ENCODE measurements at places on chromosomes 11 and 22. TPM values are rescaled to one million over a fixed set of nuclear protein-coding genes. Genes with fewer than 3 reads are reported as not detected.

FBLN1 gene
- total RNA-seq, result 85.4 TPM

- no peak for DNase-seq
These were observed 8.3 kb upstream of the RTN4R start for GRCh38 chr22:20276468-20276867.

CEP126 gene
- total RNA-seq, result 0.46 TPM

DNA sequence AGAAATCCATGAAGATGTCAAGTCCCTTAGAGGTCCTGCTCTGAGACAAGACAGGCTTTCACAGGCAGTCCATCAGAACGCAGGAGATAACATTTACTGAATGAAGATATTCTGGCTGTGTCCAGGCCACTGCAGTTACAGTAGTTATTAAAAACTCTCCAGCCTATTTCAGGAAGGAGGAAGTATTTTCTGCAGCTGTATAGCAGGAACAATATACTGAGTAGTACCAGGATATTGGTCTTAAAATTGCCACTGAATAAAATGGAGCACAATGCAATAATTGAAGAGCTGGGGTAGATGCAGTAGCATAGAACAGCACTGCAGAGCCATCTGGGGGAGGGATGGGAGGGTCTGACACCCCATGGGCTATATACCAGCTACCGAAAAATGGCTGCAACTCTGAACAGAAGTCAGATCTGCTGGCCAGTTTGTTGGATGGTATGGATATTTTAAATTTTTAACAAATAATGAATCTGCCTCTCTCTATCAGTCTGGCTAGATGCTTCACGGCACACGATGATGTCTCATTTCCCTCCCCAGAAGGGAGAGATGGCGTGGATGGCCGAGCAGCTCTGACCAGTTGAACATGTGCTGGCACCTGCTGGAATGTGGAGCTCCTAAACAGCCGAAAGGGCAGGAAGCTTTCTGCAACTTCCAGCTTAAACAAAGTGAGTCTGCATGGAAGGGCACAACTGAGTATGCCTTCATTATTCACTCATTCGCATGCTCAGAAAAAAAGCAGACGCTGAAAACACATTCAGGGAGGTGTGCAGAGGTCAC is 342.1 kb upstream of the SYN3 start:
- peak; percentile 75 for DNase-seq

MCAT gene
- 41.8 TPM for total RNA-seq

OR52N4 gene
- total RNA-seq, result not detected

DNA sequence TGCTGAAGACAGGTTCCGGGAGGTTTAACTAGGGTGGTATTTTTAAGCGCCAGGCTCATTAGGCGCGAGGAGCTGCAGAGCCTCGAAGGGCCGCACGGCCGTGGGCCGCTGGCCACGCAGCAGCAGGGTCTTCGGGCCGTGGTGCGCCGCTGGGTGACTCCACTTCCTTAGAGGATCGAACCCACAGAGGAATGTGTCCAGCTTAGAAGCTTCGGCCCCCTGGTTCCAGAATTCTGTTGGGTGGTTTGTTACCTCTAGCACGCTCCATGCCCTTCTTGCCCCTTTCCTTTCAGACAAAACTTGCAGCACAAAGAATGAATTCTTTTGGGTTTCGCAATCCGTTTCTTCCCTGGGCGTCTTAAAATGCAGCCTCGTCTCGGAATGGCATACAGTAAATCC is 773 bp upstream of the PATL1 start:
- no peak for DNase-seq

GP1BB gene
- 11.2 TPM for total RNA-seq

MS4A6E gene
- total RNA-seq, result not detected

GRCh38 chr11:115845872-115846271 is 341.7 kb upstream of the CADM1 start:
- DNase-seq, result no peak

PKNOX2 gene
- not detected for total RNA-seq

- DNase-seq, result no peak
These were observed 1.4 kb downstream of the TMX2 start for GRCh38 chr11:57713835-57714234.

VSIG10L2 gene
- total RNA-seq, result not detected

DNA sequence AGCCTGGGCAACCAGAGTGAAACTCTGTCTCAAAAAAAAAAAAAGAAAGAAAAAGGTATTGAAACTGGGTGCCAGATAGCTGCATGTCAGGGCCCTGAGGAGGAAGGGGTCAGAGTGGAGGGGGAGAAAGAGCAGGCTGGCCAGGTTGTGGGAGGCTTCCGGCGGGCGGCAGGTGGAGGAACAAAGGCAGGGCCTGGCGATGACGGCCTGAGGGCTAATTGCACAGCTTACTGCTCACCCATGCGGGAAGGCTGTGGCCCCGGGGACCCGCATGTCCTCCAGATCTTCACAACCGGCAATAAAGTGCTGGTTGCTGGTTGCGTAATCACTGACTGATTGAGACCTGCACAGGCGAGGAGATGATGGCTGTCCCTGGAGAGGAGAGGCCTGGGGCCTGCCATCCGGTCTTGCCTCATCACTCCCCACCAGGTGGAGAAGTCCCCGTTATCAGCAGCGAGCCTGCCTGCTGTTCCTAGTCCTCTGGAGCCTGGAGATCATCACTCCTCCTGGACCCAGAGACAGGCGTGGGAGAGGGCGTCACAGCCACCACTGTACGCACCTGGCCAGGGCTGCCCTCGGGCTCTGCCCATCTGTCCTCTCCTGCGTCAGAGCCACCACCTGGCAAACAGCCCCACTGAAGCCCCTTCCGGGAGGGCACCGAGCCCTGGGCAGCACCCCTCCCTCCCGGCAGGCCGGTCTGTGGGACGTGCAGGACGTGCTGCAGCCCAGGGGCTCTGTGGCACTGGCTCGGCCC is 18.7 kb downstream of the H19 start:
- DNase-seq, result no peak

KDELR3 gene
- total RNA-seq, result 250 TPM

DNA sequence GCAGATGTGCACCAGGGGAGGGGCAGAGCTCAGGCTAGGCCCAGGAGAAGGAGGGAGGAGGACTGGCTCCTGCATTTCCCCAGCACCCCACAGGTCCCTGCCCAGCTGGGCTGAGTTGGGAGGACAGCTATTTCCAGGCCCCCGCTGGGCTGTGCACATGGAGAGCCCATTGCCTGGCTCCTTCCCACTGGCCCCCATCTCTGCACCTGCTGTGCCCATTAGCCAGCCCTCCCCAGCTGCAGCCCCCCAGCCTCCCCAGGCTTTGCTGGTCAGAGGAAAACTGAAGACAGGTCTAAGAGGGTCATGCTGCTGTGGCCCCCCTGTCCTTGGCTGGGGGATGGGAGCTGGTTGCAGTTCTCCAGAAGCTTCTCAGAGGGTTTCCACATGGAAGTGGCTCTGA is 81.8 kb upstream of the SHANK2 start:
- no peak for DNase-seq

- DNase-seq, result no peak
These were observed 13.9 kb downstream of the ZBED4 start for GRCh38 chr22:49867303-49868265.

C11orf98 gene
- 59.2 TPM for total RNA-seq

MB gene
- 5.3 TPM for total RNA-seq

DNA sequence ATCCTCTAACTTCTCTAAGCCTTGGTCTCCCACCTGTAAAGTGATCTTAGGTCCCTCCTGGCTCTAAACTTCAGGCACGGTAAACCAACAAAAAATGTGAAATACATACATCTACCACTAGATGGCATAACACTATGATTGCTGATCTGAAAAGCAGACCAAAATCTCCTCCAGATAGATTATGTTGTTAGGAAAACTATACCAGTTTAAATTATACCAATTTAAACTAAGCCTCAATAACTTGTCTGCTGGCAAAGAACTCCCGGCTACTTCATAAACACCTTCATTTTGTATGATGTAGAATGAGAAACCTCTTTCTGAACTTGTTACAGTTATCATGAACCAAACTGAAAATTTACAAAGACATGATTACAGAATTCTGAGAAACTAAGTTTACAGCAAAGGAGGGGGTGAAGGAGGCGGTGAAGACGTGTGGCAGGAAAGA is 85.9 kb downstream of the SBF2 start:
- DNase-seq, result peak; percentile 50

CSNK2A3 gene
- 4.2 TPM for total RNA-seq

DNA sequence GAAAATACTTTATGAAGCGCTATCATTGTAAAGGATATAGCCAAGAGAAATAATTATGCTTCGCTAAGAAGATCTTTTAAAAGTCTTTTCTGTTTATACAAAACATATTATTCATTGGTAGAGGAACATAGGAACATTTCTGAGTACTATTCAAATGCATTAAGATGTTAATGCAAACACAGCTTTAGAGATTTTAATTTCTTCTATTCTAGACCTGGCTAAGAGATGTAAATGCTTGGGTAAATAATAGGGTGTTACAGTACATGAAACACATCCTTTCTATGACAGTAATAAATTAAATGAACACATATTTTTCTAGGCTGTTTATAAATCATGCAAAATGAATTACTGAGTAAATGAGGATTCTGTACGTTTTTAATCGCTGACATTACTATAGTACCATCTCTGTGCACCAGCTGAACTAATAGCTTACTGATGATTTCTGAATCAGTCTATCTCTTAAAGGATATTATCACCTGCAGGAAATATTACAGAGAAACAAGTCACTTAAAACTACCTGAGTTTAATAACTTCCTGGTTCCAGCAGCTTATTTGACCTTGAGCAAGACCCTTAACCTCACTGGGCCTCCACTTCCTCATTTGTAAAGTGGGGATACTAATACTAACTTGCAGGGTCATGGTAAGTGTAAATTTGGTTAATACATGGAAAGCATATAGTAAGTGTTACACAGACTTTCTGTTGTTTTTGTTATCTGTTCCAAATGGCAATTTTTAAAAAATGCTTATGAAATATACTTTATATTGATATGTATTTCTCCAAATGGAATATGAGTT is 344.9 kb downstream of the DYNC2H1 start:
- no peak for DNase-seq

GRCh38 chr11:118605116-118605867 is 2.1 kb upstream of the PHLDB1 start:
- no peak for DNase-seq

DNA sequence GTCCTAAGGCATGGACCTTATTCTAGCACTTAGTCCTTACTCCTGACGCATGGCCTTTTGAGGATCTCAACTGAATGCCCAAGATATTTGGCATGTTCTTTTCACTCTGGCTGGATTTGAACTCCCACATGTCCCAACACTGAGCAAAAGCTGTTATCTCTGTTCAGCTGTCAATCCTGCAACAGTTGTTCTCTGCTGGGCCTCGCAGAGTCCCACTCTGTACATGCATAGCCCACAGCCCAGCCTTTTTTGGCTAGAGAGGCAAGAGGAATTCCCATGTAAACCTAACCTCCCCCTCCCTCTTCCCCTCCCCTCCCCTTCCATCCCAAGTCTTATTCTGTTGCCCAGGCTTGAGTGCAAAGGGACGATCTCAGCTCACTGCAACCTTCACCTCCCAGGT is 21.8 kb upstream of the DRG1 start:
- no peak for DNase-seq

GRCh38 chr11:16356057-16356760 is at the start of gene SOX6:
Gene SOX6 (minus strand): TSS chr11:16356546. CDS start chr11:16341248, 15,298 bp downstream.
- DNase-seq, result no peak

HBG1 gene
- total RNA-seq, result not detected

DNA sequence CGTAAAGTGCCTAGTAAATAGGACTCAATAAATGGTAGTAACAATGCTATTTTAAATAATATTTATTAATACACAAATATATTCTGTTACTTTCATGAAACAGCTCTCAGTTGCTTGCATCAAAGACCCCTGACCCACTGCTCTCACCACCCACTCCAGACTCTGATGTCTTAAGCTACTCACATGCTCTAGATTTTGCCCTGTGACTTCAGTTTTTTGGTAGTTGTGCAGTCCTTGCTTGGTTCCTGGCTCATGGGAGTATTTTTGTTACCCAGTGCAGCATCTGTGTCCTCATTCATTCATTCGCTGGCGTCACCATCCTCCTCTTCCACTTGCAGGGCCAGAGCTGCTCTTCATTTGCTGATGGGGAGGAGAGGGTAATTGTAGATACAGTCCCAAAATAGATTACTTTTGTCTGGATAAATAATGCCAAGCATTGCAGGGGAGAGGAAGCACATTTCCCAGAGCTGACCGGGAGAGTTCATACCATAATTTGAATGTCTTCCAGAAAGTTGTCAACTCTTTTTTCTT is 12.7 kb downstream of the MRPL48 start:
- DNase-seq, result no peak

GRCh38 chr22:37358386-37358785 is 68.9 kb downstream of the ELFN2 start:
- DNase-seq, result no peak
